ENCODE measurements at places on chromosomes 7 and 10. TPM values are rescaled to one million over a fixed set of nuclear protein-coding genes. Genes with fewer than 3 reads are reported as not detected.

The PTPRN2 gene
- total RNA-seq: 4.2 TPM

The CPVL gene
- total RNA-seq: not detected

The FOXI2 gene
- total RNA-seq: not detected

The GALNT17 gene
- total RNA-seq: not detected

The SFRP5 gene
- 0.90 TPM for total RNA-seq

The TMEM178B gene
- total RNA-seq: not detected

The RBM20 gene
- total RNA-seq: not detected

The WDR86 gene
- total RNA-seq: not detected

The VGF gene
- total RNA-seq: 0.65 TPM

The GPR158 gene
- total RNA-seq: 4.9 TPM

The MRLN gene
- total RNA-seq: not detected

The HIPK2 gene
- total RNA-seq: 21.5 TPM

The PLXNA4 gene
- 9.2 TPM for total RNA-seq

The ACTL6B gene
- not detected for total RNA-seq

The SLC29A4 gene
- 4.9 TPM for total RNA-seq

The EBLN1 gene
- not detected for total RNA-seq

The TMEM140 gene
- 1.6 TPM for total RNA-seq
